ENCODE measurements at places on chromosomes 4 and X.

- no peak for DNase-seq
Measured at GRCh38 chr4:7004331-7004730, 38.8 kb upstream of the TADA2B start.

GRCh38 chrX:119181491-119181890 lies 53.9 kb upstream of the KIAA1210 start:
- no peak for DNase-seq

GRCh38 chr4:53919535-53919934 lies 144.9 kb downstream of the CHIC2 start:
- DNase-seq, result no peak

DNA sequence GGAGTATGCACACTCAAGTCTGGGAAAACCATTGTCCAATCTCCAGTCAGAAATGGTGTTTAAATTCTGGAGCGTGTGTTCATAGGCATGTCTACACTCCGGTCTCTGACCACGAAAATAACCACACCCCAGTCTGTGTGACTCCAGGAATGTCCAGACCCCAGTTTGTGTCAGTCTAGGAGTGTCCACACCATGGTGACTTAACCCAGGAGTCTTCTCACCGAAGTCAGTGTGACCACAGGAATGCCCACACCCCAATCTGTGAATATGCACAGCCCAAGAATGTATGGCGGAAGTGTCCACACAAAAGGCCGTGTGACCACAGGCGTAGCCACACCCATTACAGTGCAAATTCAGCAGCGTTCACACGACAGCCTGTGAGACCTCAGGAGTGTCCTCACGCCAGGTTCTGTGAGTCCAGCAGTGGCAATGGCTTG lies 11.4 kb downstream of the FTSJ1 start:
- DNase-seq, result no peak

DNA sequence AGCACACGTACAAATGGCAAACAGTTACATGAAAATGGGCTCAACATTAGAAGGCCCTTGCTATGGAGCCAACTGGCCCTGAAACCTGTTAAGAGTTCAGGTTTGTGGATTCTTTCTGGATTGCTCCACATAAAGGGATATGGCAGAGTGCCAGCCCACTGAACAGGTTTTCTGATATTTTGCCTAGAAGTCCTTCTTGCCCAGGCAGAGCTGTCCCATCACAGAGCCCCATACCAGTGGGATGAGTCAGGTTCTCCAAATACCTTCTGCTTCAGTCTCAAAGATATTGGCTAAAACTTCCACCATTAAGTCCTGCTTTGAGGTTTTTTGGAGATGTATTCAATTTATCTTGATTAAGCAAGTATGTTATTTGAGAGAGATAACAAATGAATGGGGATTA lies 146.8 kb upstream of the IL1RAPL2 start:
- no peak for DNase-seq

- no peak for DNase-seq
Measured at GRCh38 chrX:17719711-17720110, 17.6 kb upstream of the SCML1 start.

GRCh38 chr4:78247536-78248285 lies 190.6 kb downstream of the FRAS1 start:
- DNase-seq, result no peak

DNA sequence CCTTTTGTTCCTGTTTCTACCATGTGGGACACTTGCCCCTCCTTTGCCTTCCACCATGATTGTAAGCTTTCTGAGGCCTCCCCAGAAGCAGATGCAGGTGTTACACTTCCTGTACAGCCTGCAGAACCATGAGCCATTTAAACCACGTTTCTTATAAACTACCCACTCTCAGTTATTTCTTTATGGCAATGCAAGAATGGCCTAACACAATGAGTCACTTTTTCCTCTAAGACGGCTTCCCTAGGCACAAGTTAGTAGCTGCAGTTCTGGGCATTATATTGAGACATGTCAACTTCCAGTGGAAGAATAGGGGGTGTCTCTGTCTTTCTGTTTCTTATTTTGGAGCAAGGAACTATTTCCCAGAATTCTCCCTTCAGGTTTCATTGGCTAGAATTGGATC lies 32.9 kb upstream of the DIPK2B start:
- DNase-seq, result no peak

DNA sequence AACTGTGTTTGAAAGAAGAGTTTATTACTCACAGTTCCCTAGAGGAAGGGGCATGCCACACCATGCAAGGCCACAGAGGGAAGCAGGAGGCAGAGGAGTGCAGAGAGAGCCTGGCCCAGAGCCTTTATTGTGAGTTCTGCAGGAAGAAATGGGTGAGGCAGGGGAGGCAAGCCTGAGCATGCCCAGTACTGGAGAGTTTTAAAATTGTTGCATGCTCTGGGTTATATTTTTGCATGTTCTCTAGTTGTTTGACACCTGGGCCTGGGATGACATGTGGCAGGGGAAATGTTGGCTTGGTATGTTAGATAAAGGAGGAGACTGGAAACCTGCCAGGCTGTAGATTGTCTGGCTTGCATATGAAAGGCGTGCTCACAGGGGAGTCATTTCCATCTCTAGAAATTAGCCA lies 19.7 kb upstream of the CRMP1 start:
- DNase-seq, result peak; percentile 39

GRCh38 chr4:184994010-184994622 lies 24.2 kb upstream of the HELT start:
- DNase-seq, result no peak

DNA sequence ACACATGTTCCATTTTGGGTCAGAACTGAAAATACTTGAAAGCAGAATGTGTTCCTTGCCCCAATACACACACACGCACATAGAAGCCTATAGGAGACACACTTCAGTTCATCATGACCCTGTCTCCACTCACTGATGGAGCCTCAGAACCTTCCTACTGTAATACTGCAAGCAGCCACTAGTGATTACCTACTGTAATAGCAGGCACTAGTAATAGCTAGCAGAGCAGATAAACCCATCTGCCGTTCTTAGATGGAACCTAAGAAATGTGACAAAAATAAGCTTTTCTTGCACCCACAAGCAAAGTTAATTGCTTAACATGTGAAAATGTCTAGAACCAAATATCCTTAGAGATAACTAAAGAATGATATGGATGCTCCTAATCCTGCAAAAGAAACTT lies 13.6 kb downstream of the AMTN start:
- no peak for DNase-seq

DNA sequence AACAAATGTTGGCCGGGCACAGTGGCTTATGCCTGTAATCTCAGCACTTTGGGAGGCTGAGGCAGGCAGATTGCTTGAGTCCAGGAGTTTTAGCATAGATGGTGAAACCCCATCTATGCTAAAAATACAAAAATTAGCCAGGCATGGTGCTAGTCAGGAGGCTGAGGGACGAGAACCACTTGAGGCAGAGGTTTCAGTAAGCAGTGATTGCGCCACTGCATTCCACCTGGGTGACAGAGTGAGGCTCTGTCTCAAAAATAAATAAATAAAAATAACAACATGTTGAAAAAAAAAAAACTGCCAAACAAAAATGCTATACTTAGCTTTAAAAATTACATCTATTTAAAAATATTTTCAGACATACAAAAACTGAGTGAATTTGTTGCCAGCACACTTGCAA lies 374.2 kb upstream of the SMIM31 start:
- no peak for DNase-seq

- DNase-seq, result no peak
Measured at GRCh38 chr4:114674080-114674479, 75.5 kb downstream of the UGT8 start.

- no peak for DNase-seq
Measured at GRCh38 chr4:8509311-8509950, 68.9 kb downstream of the TRMT44 start.

DNA sequence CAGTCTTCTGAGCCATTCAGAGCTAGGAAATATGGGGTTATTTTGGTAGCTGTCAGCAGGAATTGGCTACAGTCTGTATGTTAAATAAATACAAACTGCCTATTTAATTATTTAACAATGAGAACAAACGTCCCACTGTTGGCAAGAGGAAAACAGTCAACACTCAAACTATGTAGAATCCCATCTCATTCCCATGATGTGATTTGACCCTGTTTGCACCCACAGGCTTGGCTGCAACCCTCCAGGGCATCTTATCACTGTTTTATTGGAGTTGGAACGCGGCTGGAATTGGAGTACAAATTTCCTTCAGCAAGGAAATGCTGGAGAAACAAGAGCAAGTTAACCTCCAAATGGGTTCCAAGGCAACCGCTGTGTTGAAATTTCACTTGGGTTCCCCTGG lies 124.0 kb downstream of the KIT start:
- no peak for DNase-seq

- DNase-seq, result no peak
Measured at GRCh38 chr4:849478-850175, 23.7 kb upstream of the CPLX1 start.

DNA sequence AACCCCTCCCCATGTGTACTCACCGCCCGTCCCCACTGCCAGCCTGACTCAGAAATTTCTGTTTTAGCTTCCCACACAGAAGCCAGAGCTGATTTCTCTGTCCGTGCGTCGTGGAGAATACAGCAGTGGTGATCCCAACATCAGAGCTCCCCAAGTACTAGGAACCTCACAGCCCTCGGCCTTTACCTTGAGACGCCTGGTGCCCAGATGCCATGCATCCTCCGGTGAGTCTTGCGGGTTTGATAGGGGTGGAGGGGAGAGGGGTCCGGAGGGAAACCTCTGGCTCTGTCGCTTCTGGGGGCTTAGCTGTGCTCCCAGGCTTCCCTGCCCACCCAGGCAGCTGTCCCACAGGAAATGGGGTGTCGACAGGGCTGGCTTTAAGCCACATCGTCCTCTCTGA lies 2.1 kb downstream of the LOC101059915 start:
- DNase-seq, result peak; percentile 69
